H7 (cell line): ENCODE measurements at places on chromosomes 3 and 15. TPM values are rescaled to one million over a fixed set of nuclear protein-coding genes. Genes with fewer than 3 reads are reported as not detected.

DNA sequence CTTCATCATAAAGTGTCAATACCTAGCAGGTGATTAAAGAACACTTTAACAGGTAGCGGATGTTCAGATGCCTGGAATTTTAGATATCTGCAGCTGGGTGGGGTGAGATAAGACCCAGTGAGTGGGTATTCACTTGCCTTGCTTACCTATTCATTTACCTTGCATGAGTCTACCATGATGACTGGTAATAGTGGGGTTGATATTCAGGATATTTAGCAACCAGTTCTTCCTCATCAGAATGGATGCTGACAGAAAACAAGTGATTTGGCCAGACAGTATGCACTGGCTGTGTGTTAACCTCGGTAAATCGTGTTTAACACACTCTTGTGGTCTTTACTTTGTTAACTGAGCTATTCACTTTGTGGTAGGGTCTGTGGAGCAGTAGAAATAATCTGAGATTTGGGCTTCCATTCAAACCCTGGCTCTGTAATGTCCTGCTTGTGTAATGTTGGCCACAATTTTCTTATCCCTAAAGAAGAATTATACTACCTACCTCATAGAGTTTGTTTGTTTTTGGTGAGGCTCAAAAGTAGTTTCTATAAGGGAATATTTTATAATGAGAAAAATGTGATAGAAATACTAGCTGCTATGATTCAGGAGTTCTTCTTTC lies 391.9 kb upstream of the TBL1XR1 start:
- DNase-seq, result no peak

- DNase-seq, result no peak
Measured at GRCh38 chr15:38398134-38398533, 55.8 kb upstream of the FAM98B start.

GRCh38 chr3:96843505-96844203 lies 29.3 kb downstream of the EPHA6 start:
- no peak for DNase-seq

- peak; percentile 18 for DNase-seq
Measured at GRCh38 chr3:79361748-79362378, 405.9 kb downstream of the ROBO1 start.

DNA sequence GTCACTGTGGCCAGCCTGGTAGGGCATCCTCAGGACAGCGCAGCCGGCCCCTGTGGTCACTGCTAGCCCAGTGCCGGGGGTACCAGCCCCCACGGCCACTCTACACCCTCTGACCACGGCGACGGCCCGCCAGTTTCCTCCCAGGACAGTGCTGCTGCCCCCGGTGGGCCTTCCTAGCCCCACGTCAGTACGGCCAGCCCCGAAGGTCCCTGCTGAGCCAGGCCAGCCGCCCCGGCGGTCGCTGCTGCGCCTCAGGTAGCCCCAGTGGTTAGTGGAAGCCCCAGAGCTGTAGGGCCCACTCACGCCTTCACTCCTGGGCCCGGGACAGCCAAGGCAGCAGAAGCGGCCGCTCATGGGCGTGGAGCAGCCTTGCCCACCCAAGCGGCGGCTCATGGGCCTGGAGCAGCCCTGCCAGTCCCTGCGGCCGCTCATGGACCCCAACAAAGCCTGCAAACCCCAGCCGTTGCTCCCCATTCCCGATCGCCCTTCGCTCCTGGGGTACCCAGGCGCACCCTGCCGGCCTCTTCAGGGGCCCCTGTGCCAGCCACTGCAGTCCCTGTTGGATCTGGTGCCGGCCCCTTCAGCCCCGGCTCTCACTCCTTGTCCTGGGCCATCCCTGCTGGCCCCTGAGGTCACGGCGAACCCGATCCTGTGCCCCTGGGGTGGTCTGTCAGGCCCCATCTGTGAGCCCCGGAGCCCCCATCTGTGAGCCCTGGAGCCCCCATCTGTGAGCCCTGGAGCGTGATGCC lies 9.5 kb upstream of the ROPN1B start:
- DNase-seq, result peak; percentile 70

The KLHDC8B gene
- 19.8 and 27.7 TPM in 2 replicates for total RNA-seq
